ENCODE measurements at places on chromosomes 3 and 15. TPM values are rescaled to one million over a fixed set of nuclear protein-coding genes. Genes with fewer than 3 reads are reported as not detected.

- no peak overlapping the region for H3K4me3 ChIP-seq
- H3K4me1 ChIP-seq: no peaks in the 10 kb centered on the region
- DNase-seq: no peak
- H3K27me3 ChIP-seq: no peaks in the 10 kb centered on the region
Observed at GRCh38 chr3:186998937-186999368, 68.6 kb downstream of the ST6GAL1 start.

- no peaks in the 10 kb centered on the region for H3K4me1 ChIP-seq
- no peak overlapping the region for H3K27ac ChIP-seq
- no peak overlapping the region for H3K4me3 ChIP-seq
Observed at GRCh38 chr3:148379763-148380382, 317.8 kb upstream of the AGTR1 start.

DNA sequence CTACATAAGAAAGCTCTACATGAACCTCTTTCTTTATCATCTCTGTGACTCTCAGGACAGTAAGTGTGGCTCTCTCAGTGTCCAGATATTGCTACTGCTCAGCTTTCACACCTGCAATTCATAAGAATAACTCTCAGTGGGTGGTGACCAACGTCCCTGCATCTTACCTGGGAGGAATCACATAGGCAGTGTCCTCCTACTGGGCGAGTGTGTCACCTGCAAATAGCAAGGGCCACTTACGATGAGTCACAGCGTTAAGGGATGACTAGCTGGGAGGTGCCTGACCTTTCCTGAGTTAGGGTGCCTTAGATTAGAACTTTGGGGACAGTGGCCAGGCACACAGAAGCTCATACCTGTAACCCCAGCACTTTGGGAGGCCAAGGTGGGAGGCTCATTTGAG, 90.8 kb upstream of the C3orf80 start:
- no peak overlapping the region for H3K27ac ChIP-seq
- H3K4me3 ChIP-seq: no peak overlapping the region
- no peak for DNase-seq
- no peaks in the 10 kb centered on the region for H3K36me3 ChIP-seq

DNA sequence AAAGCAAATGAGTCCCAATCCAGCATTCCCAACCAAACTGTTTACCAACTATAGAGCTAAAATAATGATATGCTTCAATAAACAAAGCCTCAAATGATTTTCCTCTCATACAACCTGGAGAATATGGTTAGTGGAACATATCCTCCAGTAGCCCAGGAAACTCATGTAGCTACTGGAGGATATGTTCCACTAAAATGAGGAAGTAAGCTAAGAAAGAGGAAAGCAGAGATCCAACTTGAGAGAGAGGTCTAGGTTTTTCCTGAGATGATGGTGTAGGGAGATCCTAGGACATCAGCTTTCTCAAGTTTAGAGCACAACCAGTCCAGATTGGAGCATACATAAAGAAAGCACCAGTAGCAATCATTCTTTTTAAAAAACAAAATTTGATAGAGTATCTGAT, 44.6 kb upstream of the SLC4A7 start:
- no peaks in the 10 kb centered on the region for H3K36me3 ChIP-seq
- no peak for DNase-seq
- H3K27ac ChIP-seq: no peak overlapping the region

GRCh38 chr3:54760201-54760600, 167.7 kb downstream of the LRTM1 start:
- H3K27ac ChIP-seq: no peak overlapping the region
- H3K27me3 ChIP-seq: no peaks in the 10 kb centered on the region
- H3K4me3 ChIP-seq: no peak overlapping the region
- no peaks in the 10 kb centered on the region for H3K36me3 ChIP-seq
- no peaks in the 10 kb centered on the region for H3K4me1 ChIP-seq

DNA sequence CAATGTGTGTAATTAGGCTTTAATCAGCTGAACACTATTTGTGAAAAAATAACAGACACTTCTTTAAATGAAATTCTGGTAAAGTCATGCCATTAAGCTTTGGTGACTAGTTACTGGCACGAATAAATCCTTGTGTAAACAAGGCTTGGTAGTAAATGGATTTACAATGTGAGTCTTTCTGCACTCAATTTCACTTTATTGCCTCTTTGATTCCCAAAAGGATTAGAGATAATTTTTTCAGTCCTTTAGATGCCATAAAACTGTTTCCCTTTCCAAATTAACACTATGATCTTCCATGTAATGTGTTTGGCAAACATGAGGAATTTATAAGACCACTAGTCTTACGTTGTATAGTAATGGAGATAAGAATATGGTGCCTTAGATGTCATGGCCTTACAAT, 339.5 kb upstream of the DNAJC19 start:
- H3K27ac ChIP-seq: no peak overlapping the region
- H3K36me3 ChIP-seq: no peaks in the 10 kb centered on the region
- DNase-seq: no peak
- no peak overlapping the region for H3K4me3 ChIP-seq

- DNase-seq: no peak
- H3K36me3 ChIP-seq: no peaks in the 10 kb centered on the region
- H3K27me3 ChIP-seq: no peaks in the 10 kb centered on the region
- no peak overlapping the region for H3K4me3 ChIP-seq
Observed at GRCh38 chr3:30331519-30331918, 274.9 kb upstream of the TGFBR2 start.

GRCh38 chr15:34609102-34610057, 25.9 kb upstream of the GOLGA8B start:
- no peak overlapping the region for H3K27ac ChIP-seq
- H3K36me3 ChIP-seq: no peaks in the 10 kb centered on the region
- H3K27me3 ChIP-seq: no peaks in the 10 kb centered on the region
- H3K4me1 ChIP-seq: no peaks in the 10 kb centered on the region
- no peak for DNase-seq

DNA sequence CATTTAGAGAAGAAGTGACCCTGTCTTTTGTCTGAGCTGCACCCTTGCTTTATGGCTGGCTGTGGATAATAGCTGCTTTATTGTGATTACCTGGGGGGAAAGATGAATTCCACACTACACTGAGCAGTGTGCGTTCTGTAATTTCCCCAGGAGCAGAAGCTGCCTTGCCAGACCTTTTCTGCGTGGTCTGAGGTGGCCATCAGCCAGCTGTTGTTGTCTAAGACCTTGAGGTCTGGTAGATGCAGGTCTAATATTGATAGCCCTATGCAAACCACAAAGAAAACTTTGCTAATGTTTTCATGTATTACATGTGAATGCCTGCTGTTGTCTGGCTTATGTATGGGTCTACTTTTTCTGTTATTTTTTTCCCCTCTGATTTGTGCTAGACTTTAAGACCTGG, 144.6 kb downstream of the THSD4 start:
- H3K27ac ChIP-seq: no peak overlapping the region
- H3K4me1 ChIP-seq: no peaks in the 10 kb centered on the region
- no peak for DNase-seq
- no peaks in the 10 kb centered on the region for H3K36me3 ChIP-seq
- H3K27me3 ChIP-seq: no peaks in the 10 kb centered on the region
- no peak overlapping the region for H3K4me3 ChIP-seq

- no peak overlapping the region for H3K27ac ChIP-seq
- no peaks in the 10 kb centered on the region for H3K36me3 ChIP-seq
Observed at GRCh38 chr3:174322789-174323188, 536.3 kb upstream of the NAALADL2 start.

- H3K4me1 ChIP-seq: peaks cover 81% of the 10 kb centered on the region
- H3K36me3 ChIP-seq: no peaks in the 10 kb centered on the region
- no peak overlapping the region for H3K4me3 ChIP-seq
- no peak overlapping the region for H3K27ac ChIP-seq
- H3K27me3 ChIP-seq: no peaks in the 10 kb centered on the region
Observed at GRCh38 chr15:31358163-31358562, 31.5 kb downstream of the KLF13 start.

DNA sequence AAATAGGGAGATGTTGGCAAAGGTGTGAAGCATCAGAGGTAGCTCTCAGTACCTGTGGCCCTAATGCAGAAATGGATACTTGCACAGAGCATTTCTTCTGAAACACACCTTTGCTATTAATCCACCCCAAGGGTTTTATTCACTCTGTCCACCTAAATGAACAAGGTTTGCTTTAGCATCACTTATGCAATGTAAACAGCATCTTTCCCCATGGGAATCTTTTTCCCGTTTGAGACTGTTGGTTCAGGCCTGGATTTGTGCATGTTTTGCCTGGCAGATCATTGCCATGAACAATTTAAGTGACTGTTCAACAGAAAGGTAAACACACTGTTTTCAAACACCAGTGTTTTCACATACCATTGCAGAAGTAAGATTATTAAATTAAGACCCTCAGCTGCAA, 508.3 kb downstream of the SOX2 start:
- no peaks in the 10 kb centered on the region for H3K4me1 ChIP-seq
- no peak overlapping the region for H3K27ac ChIP-seq
- DNase-seq: no peak
- no peaks in the 10 kb centered on the region for H3K36me3 ChIP-seq
- no peak overlapping the region for H3K4me3 ChIP-seq

DNA sequence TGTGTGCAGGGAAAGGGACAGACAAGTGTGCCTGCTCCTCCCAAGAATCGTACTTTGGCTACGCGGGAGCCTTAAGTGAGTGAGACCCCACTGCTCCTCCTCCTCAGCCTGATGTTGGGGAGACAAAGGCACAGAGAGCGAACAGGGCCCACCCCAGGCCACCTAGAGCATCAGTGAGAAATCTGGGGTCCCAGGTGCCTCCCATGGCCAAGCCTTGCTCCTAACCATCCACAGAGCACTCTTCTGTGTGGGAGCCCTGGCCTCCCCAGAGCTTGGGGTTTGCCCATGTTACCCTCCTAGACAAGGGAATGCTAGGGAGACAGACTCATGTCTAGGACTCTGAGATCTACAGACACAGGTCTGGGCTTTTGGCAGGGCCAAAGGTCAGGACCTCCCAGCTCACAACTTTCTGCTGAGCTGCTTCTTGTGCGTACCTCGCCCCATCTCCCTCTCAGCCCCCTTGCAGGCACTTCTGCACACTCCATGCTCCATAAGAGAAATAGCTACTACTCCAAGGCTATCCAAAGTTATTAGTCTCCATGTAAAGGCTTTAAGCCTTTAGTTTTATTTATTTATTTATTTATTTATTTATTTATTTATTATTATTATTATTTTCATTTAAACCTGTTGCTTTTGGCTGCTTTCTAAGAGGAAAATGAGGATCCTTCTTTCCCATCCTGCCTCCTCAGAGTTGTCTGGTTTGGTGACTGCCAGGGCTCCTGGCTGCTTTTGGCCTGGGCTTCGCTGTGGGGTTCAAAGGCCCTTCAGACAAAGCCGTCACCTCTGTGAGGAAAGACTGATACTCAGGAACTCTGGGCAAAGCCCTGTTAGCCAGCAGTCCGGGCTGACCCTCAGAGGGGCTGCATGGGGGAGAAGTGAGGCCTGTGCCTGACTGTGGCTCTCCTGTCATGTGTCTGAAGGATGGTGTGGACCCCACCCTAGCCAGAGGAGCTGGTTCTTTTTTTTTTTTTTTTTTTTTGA, 32.8 kb upstream of the TOPBP1 start:
- H3K4me1 ChIP-seq: no peaks in the 10 kb centered on the region
- DNase-seq: no peak
- no peaks in the 10 kb centered on the region for H3K36me3 ChIP-seq
- no peak overlapping the region for H3K27ac ChIP-seq
- no peak overlapping the region for H3K4me3 ChIP-seq
- no peaks in the 10 kb centered on the region for H3K27me3 ChIP-seq

GRCh38 chr3:131794766-131795388, 239.9 kb downstream of the CPNE4 start:
- no peaks in the 10 kb centered on the region for H3K27me3 ChIP-seq
- H3K36me3 ChIP-seq: no peaks in the 10 kb centered on the region
- no peaks in the 10 kb centered on the region for H3K4me1 ChIP-seq
- no peak for DNase-seq
- no peak overlapping the region for H3K27ac ChIP-seq

GRCh38 chr3:84510007-84510406, 448.8 kb upstream of the CADM2 start:
- H3K27me3 ChIP-seq: no peaks in the 10 kb centered on the region
- no peak for DNase-seq

- H3K4me1 ChIP-seq: no peaks in the 10 kb centered on the region
- DNase-seq: no peak
- H3K27ac ChIP-seq: no peak overlapping the region
- H3K27me3 ChIP-seq: no peaks in the 10 kb centered on the region
- H3K36me3 ChIP-seq: no peaks in the 10 kb centered on the region
- H3K4me3 ChIP-seq: no peak overlapping the region
Observed at GRCh38 chr15:78570710-78571109, 5.4 kb downstream of the CHRNA5 start.

DNA sequence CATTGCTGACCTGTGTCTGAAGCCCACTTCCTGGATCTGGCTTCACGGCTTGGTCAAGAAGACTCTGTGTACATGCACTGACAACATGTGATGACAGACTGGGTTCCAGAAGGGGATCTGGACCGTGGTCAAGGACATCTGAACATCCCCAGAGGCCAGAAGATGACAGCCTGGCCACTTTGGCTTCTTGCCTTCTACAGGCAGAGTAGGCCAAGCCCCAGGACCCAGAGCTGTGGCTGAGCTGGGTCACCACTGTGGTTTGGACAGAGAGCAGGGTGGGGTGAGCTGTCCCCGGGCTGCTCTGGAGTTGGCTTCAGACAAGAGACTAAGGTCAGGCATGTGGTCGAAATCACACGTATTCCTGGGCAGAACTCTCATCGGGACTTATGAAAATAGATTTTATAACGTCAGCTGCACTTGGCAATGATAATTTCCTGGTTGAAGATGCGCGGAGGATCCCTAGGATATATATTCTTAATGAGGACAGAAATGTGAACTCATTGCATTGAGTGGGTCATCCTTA, 114.1 kb upstream of the FRMD4B start:
- H3K27ac ChIP-seq: no peak overlapping the region
- H3K4me1 ChIP-seq: no peaks in the 10 kb centered on the region
- H3K27me3 ChIP-seq: no peaks in the 10 kb centered on the region
- no peak overlapping the region for H3K4me3 ChIP-seq

DNA sequence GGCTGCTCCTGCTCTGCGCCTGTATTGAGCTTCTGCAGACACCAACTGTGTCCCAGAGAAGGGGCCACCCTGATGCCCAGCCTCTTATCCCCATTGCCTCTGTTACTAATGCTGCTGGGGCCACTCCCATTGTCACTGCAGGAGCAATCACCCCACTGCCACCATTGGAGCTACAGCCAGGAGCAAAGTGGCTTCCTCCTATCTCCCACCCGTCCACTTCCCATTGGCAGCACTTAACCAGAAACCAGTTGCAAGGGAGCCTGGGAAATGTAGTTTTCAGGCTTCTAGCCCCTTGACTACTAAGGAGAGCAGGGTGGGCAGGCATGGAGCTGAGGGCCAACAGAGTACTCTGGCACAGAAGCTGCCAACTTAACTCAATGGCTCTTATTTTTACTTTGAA, 55.9 kb upstream of the KLF13 start:
- H3K4me3 ChIP-seq: no peak overlapping the region
- no peaks in the 10 kb centered on the region for H3K4me1 ChIP-seq
- no peak for DNase-seq
- no peaks in the 10 kb centered on the region for H3K36me3 ChIP-seq
- H3K27ac ChIP-seq: no peak overlapping the region

GXYLT2 gene
- total RNA-seq: 4.1 TPM

GUCA1C gene
- total RNA-seq: 6.2 TPM

FGF12 gene
- total RNA-seq: 7.1 TPM

C3orf70 gene
- 0.22 TPM for total RNA-seq

STOML1 gene
- total RNA-seq: 5.2 TPM

MEF2A gene
- 24.4 TPM for total RNA-seq

ZNF80 gene
- not detected for total RNA-seq

All from pancreas (tissue), 10 donors.